MG63 (cell line): ENCODE measurements at places on chromosomes 3 and 15. TPM values are rescaled to one million over a fixed set of nuclear protein-coding genes. Genes with fewer than 3 reads are reported as not detected.
A peak's percentile ranks its signal among the peaks of the same experiment; 100 is the strongest.

DNA sequence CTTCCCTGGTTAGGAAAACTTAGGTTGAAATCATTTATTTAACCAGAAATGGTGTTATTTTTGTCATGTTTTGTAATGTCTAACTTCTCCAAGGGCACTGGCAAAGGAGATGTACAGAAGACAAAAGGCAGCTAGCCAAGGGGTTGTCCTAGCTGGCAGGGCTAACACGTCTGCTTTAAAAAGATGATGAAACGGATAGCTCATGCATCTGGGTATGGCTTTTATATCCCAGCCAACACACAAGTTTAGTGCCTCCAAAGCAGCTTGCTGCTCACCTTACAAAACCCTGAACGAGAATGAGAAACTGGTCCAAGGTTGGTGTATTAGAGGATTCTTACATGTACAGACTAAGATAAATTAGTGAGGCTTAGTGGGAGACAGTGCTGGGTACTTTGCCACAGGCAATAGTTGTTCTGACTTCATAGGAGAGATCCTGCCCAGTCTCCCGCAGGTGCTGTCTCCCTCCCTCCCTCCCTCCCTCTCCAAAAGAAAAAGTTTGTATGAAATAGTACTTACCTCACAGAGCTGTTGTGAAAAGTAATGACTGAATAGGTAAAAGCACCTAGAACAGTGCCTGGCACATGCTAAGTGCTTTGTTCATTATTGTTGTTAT is 47.8 kb downstream of the KCNMB2 start:
- peak; percentile 26 for DNase-seq

DNA sequence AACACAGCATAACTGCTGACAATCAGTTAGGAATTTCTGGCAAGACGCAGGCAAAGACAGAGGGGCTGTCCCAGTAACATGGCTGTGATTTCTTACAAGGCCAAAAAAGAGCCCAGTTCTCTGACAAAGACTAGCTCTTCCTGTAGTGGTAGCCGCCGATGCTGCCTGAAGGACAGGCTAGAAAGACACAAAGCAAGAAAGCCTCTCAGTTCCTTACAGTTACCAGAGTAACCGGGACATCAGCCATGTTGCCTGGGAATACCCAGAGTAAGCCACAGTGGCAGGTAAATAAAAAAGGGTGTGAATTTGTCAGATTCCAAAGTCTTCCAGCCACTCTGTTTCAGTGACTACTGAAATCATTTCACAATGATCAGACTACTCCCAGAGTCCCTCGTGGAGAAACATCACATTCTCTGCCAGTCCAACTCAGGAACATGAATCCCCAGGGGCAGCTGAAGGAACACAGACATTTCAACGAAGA is 493.6 kb upstream of the ADAMTS9 start:
- DNase-seq = no peak

Gene LPP
- 7.9 and 14.2 TPM in 2 replicates for total RNA-seq

GRCh38 chr15:60076582-60077276 is 72.6 kb downstream of the FOXB1 start:
- no peak for DNase-seq

Gene ITPR1
- 1.7 and 10.4 TPM in 2 replicates for total RNA-seq

GRCh38 chr3:188822004-188822403 is 349.8 kb upstream of the TPRG1 start:
- DNase-seq = no peak

GRCh38 chr15:67915461-67916374 is 75.9 kb upstream of the RNU6-1 start:
- peak; percentile 85 for DNase-seq

DNA sequence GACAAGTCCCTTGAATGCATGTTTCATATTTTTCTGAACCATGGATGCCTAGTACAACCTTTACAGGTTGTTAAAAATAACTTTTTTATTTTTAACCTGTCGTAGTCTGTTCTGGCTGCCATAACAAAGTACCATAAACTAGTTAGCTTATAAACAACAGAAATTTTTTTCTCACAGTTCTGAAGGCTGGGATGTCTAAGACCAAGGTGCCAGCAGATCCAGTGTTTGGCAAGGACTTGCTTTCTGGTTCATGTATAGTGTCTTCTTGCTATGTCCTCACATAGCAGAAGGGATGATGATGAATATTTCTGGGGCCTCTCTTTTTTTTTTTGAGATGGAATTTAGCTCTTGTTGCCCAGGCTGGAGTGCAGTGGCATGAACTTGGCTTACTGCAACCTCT is 23.0 kb upstream of the POLR2M start:
- no peak for DNase-seq

Gene MB21D2
- 23.8 and 26.4 TPM in 2 replicates for total RNA-seq
